ENCODE measurements at places on chromosomes 12 and 14.

GRCh38 chr12:110354172-110354780, 49.2 kb downstream of the ANAPC7 start:
- no peak for DNase-seq

- no peak for DNase-seq
Measured at GRCh38 chr12:53431187-53431586, 7.5 kb downstream of the AMHR2 start.

DNA sequence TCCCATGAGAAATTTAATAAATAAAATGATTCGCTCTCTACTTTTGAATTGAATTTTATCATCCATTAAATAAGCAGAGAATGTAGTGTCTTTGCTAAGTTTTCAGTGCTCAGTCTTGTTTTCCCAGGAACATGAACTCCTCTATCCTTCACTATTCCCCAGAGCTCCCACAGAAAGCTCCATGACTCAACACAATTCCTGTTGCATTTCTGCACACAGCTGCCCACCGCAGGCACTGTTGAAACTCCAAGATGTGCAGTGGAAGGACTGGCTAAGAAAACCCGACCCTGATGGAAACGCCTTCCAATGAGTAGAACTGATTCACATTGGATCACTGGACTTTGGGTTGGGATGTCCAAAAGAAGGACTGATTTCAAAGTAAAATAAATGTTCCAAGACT, 202.4 kb upstream of the AMIGO2 start:
- no peak for DNase-seq

GRCh38 chr14:99093532-99094517, 178.2 kb downstream of the BCL11B start:
- DNase-seq: no peak

GRCh38 chr14:20969336-20969735, 14.0 kb downstream of the RNASE2 start:
- DNase-seq: peak; percentile 47

- peak; percentile 21 for DNase-seq
Measured at GRCh38 chr12:129049917-129050316, 196.6 kb downstream of the GLT1D1 start.

DNA sequence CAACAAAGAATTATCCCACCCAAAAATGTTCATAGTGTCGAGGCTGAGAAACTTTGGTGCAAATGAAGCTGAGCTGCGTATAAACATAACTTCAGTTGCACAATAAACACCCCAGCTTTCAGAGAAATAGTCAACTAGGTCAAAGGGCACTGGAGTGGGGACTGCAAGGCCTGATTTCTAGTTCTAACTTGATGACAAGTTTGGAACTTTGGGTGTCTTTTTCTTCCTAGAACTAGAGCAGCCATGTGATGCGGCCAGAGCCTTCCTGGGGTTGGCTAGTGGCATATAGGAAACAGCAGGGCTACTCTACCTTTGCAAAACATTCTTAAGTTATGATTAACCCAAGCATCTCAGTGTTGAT, 298.4 kb upstream of the AMIGO2 start:
- no peak for DNase-seq

DNA sequence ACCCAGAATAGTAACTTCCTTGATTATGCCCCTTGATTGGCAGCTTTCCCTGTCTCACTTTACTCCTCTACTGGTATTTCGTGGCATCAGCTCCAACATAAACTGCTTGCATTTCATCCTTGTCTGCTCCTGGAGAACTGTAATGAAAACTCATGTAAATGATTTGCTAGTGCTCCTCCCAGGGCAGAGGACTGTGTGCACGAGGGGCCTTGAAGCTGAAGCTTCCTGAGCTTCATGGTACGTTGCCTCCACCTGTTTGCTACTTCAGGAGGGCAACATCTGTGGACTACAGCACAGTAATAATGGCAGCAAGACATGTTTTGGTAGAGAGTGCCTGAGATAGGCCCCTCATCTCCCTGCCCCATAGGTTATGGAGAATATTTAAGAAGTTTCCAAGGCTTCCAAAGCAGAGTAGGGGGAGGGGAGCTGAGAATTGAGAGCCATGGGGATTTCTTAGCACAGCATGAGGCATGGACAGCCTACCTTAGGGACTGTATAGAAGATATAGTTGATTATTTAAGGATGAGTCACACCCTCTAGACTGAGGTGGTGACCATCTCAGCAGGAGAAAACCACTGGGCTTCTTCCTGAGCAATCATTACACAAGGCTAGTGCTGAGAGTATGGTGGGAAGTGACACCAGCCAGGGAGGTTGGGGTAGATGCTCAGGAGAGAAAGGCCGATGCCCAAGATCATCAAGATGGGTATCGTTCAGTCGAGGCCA, 29.5 kb downstream of the CCDC198 start:
- no peak for DNase-seq

GRCh38 chr14:75303381-75303789, 24.8 kb downstream of the FOS start:
- DNase-seq: peak; percentile 77

- no peak for DNase-seq
Measured at GRCh38 chr14:23365732-23366425, 907 bp upstream of the EFS start.
